Smooth muscle cell of the umbilical artery (primary cell): ENCODE measurements at places on chromosomes 7 and 10. TPM values are rescaled to one million over a fixed set of nuclear protein-coding genes. Genes with fewer than 3 reads are reported as not detected.

The PNLIPRP1 gene
- not detected in 2 replicates for total RNA-seq

The ADRA2A gene
- not detected in 2 replicates for total RNA-seq

The SYNPO2L gene
- 0.42 TPM in 1 of 2 replicates, not detected in the other for total RNA-seq

The UNCX gene
- total RNA-seq: not detected in 2 replicates

The SPDYE9 gene
- not detected in 2 replicates for total RNA-seq

The FFAR4 gene
- not detected in 2 replicates for total RNA-seq

The HOXA6 gene
- total RNA-seq: 3.6 and 5.8 TPM in 2 replicates

The IL2RA gene
- not detected in 2 replicates for total RNA-seq

The ATRNL1 gene
- total RNA-seq: 0.97 and 2.7 TPM in 2 replicates

The LRRD1 gene
- 0.28 and 0.30 TPM in 2 replicates for total RNA-seq

The PSD gene
- 2.4 and 12.2 TPM in 2 replicates for total RNA-seq

The CASTOR2 gene
- total RNA-seq: 5.6 and 12.2 TPM in 2 replicates

The GSTO1 gene
- 158 and 323 TPM in 2 replicates for total RNA-seq

The FAM170B gene
- not detected in 2 replicates for total RNA-seq

The ACTR3C gene
- 1.2 TPM in 2 replicates for total RNA-seq

The ZNHIT1 gene
- 48.0 and 99.5 TPM in 2 replicates for total RNA-seq

The IL6 gene
- 23.2 and 56.5 TPM in 2 replicates for total RNA-seq

The AKR1C8 gene
- not detected in 2 replicates for total RNA-seq

The TBC1D12 gene
- total RNA-seq: 11.0 and 12.4 TPM in 2 replicates

The OR13A1 gene
- not detected in 2 replicates for total RNA-seq
